Stimulated activated CD4-positive, alpha-beta T cell treated with anti-CD3 and anti-CD28 coated beads, TNF-alpha, amount 100 ng/mL, for 48 hours (primary cell): ENCODE measurements at places on chromosomes 4 and X.

DNA sequence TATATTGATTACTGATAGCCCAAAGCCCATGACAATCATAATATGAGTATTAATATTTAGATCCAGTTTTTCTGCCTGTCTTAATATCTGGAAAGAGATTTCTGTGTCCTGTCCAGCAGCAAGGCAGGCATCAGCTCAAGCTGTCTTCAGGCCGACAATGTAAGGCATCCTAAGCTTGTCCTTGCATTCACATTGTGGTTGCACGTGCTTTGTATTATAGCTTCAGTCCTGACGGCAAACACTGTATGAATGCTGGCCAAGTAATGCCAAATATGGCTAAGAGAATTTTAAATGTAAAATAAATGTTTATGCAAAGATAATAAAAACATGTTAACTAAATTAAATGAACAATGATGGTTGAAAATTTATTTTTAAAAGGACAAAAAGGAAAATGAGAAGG, 255.7 kb upstream of the RPS6KA3 start:
- DNase-seq, result no peak

- no peak for DNase-seq
These were observed 75.0 kb upstream of the ESX1 start for GRCh38 chrX:104329731-104330130.

- no peak for DNase-seq
These were observed 41.8 kb upstream of the CEP135 start for GRCh38 chr4:55906989-55907388.

- DNase-seq, result no peak
These were observed at the start of gene FAM114A1 for GRCh38 chr4:38867478-38868058. FAM114A1 (plus strand) TSS chr4:38867806; CDS start chr4:38878079, 10,273 bp downstream.

DNA sequence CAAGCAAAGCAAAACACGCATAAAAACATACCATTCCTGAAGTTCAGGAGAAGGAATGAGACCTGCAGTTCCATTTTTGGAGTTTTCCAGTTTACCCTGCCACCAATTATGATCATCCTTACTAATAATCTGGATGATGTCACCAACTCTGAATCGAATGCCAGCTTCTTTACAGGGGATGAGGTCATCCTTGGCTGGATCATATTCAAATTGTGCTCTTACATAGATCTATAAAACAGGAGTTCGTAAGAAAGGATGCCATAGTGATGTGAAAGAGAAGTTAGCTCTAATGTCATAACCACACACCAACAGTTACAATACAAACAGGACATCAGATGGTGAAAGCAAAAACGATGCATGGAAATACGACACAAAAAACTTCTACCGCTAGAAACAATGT, 106.5 kb downstream of the NYX start:
- DNase-seq, result no peak

- no peak for DNase-seq
These were observed 712 bp downstream of the STX18 start for GRCh38 chr4:4541040-4541631.

DNA sequence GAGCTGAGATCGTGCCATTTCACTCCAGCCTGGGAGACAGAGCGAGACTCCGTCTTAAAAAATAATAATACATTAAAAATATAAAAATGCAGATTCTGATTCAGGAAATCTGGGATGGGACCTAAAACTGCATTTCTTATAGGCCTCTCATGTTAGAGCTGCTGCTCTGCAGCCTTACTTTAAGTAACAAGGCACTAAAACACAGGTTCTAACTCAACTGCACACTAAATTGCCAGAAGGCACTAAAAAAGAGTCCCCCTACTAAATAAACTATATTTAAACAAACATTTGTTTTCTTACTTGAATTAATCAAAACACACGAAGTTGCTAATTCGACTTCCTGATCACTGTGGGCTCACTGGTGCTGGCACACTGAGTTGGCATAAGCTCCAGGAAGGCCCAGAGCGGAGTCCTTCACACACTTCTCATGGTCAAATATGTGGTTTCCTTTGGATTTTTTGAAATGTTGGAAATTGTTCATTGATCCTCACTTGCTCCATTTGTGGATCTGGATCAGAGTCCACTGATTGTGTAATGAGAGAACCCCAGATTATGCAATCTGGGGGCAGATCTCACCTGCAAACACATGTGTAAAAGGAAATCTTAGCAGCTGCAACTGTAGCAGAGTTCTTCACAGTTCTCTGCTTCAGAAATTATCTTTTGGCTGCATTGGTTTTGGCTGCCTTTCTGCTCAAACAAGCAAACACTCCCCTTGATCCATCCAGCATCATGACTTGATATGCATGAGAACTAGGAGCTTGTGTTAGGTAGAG, 59.3 kb downstream of the AFF1 start:
- no peak for DNase-seq
